ENCODE measurements at places on chromosomes 4 and X. TPM values are rescaled to one million over a fixed set of nuclear protein-coding genes. Genes with fewer than 3 reads are reported as not detected.

DNA sequence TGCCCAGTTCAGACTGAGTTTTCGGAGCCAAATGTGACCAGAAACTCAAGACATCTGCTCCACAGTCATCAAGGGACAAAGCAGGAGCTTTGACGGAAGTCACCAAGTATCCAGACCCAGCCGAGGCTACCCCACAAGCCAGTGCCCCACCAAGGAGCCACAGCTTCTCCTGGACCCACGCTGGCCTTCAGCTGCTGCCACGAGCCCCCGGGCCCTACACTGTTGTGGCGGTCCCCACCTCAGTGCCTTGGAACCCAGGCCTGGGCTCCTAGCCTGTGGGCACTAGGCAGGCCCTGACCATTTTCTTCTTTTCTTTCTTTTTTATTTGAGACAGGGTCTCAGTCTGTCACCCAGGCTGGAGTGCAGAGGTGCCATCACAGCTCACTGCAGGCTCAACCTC is 82.1 kb upstream of the NKX1-1 start:
- no peak for DNase-seq

GRCh38 chr4:94116842-94117241 is 90.8 kb upstream of the SMARCAD1 start:
- DNase-seq, result no peak

GRCh38 chr4:48557478-48557877 is 67.4 kb downstream of the ZAR1 start:
- no peak for DNase-seq

GRCh38 chr4:131061734-131062133 is 1965.8 kb downstream of the C4orf33 start:
- no peak for DNase-seq

TRMT44 gene
- 11.4 TPM for total RNA-seq

PABPC1L2A gene
- total RNA-seq, result not detected

GPR50 gene
- total RNA-seq, result not detected

GPR143 gene
- total RNA-seq, result 0.31 TPM
